Activated CD8-positive, alpha-beta T cell treated with anti-CD3 and anti-CD28 coated beads for 36 hours (primary cell): ENCODE measurements at places on chromosomes 7 and 10. TPM values are rescaled to one million over a fixed set of nuclear protein-coding genes. Genes with fewer than 3 reads are reported as not detected.

DNA sequence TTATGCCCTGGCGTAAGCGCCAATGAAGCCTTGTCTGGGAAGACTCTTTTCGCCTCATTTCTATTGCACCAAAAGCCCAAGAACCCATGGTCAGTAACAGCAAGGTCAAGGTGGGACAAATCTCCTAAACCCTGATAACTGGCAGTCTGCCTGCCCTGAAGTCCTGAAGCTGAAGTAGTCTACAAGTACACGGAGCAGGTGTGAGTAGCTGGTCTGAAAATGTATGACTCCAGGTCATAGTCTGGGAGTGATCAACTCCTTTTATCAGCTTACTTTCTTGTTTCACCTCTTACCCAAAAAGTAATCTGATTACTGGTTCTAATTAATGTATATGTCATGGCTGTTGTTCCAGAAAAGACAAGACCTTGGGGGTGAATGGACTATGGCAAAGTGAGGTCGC, 107.3 kb upstream of the EFCAB10 start:
- no peaks in the 10 kb centered on the region for H3K36me3 ChIP-seq
- no peaks in the 10 kb centered on the region for H3K27me3 ChIP-seq
- H3K27ac ChIP-seq: peak overlapping the region; percentile 4
- DNase-seq: no peak
- H3K4me3 ChIP-seq: no peak overlapping the region
- peaks cover 35% of the 10 kb centered on the region for H3K4me1 ChIP-seq

CCDC6 gene
- total RNA-seq: 35.8 TPM

DNA sequence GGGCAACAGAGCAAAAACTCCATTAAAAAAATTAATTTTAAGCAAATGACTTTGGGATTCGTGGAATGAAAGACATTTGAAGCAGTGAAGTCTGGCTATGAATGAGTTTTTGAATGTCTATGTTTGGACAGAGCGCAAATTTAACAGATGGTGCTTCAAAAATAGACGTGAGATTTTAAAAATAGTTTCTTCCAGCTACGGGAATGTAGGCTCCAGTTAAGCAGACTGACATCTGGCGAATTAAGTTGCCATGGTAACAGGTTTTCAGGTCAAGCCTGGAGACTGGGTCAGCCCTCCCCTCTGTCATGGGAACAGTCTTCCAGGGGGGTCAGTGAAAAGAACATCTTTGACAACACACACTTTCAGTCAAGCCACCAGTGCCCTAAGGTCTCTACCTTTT, 62.0 kb downstream of the MYOF start:
- DNase-seq: no peak
- no peak overlapping the region for H3K27ac ChIP-seq
- H3K36me3 ChIP-seq: peaks cover 2% of the 10 kb centered on the region
- no peaks in the 10 kb centered on the region for H3K27me3 ChIP-seq
- H3K4me3 ChIP-seq: no peak overlapping the region

GRCh38 chr10:24718031-24718855, 5.4 kb downstream of the ARHGAP21 start:
- no peak for DNase-seq
- no peak overlapping the region for H3K4me3 ChIP-seq
- H3K4me1 ChIP-seq: peaks cover 20% of the 10 kb centered on the region
- H3K36me3 ChIP-seq: peaks cover 2% of the 10 kb centered on the region
- H3K27me3 ChIP-seq: no peaks in the 10 kb centered on the region

TET1 gene
- total RNA-seq: 1.1 TPM

DNA sequence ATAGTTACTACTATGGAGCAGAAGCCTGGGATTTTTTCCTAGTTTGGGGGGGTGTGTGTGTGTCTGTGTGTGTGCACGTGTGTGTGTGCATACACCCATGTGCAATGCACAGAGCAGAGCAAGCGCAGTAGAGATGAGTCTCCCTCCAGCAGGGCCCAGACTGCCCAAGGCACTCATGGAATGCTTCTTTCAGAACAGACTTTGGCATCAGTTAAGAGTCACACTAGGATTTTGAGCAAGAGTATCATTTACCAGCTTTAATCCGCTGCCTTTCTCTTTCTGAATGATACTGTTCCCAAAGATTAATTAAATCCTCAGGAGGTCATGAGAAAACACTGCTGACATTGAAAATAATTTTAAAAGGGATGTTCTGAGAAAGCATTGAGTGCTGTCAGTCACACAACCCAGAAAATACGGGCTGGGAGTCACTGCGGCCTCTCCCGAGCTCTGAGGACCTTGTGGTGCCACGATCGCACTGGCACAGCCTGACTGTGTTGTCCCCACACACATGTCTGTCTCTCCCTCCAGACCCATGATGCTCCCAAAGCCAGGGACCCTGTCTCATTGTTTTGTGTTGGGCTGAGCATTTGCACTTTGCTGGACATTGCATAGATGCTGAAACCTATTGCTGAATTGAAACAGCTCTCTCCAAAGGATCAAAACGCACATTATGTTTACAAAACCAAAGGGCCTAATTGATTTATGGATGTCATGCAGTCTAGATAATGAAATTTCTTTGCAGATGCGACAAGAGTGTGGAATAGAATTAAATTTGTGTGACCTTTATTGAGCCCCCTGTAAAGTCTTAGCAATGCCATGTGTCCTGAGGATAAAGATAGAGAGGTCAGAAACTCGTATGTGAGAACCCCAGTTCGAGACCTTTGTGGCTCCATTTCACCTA, 54.7 kb upstream of the FIGNL1 start:
- H3K4me3 ChIP-seq: no peak overlapping the region
- no peaks in the 10 kb centered on the region for H3K36me3 ChIP-seq
- H3K27ac ChIP-seq: no peak overlapping the region
- peaks cover 4% of the 10 kb centered on the region for H3K27me3 ChIP-seq
- no peaks in the 10 kb centered on the region for H3K4me1 ChIP-seq

GRCh38 chr10:3679950-3680629, 104.9 kb downstream of the KLF6 start:
- no peaks in the 10 kb centered on the region for H3K27me3 ChIP-seq
- H3K4me1 ChIP-seq: peaks cover 8% of the 10 kb centered on the region
- H3K36me3 ChIP-seq: no peaks in the 10 kb centered on the region
- H3K27ac ChIP-seq: no peak overlapping the region
- H3K4me3 ChIP-seq: no peak overlapping the region

NPC1L1 gene
- 0.07 TPM for total RNA-seq
